NCI-H524 treated with DMSO at 0.1 percent for 48 hours (cell line): ENCODE measurements at places on chromosomes 12 and 14.

DNA sequence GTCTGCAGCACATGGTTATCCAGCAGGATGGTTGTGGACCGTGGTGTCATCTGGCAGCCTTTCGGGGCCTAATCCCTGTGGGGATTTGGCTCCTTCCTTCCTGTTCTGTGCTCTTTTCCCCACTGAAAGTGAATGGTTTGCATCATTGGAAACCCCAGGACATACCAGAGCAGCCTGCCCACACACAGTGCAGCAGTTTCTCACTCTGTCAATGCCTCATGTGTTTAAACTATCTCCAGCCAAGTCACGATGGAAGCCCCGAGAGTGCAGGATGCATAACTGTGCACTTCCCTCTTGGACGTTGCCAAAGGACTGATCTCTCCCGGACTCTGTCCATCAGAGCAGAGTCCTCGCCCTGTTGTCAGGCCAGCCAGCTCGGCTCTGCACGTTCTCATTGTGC is 29.0 kb upstream of the AMN start:
- no peak for DNase-seq

DNA sequence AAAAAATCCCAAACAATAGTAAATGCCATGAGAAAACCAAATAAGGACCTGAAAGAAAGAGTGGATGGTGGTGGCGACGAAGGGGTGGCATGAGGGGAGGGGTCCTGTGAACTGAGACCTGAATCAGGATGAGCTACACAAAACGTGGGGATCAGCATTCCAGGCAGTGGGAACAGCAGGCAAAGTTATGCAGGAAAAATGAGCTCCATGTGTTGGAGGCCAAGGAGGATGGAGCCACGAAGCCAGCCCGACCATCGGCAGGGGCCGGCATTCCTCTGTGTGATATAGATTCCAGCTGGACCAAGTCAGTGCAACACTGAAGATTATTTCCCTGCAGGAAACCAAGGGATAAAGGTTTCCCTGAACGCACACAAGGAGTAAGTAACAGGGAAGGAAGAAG is 7.1 kb downstream of the ADGRD1 start:
- DNase-seq: no peak

DNA sequence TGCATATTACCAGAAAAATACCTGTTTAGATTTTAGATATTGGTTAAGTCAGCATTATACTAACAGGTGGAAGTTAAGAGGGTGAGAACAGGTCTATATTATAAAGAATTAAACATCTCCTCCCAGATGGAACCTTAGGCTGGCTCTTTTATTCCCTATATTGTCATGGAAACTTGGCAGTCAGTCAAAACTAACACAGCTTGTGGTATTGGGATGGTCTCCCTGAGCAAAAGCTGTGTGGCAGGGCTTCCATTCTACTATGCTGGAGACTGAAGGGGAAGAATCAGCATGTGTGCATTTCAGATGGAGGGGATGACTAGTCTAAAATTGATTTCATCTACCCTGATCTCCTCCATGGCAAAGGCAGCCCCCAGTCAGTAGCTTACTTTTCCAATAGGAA is 66.7 kb downstream of the SMOC1 start:
- DNase-seq: no peak

GRCh38 chr12:120835304-120835612 is 68.9 kb downstream of the SPPL3 start:
- no peak for DNase-seq

DNA sequence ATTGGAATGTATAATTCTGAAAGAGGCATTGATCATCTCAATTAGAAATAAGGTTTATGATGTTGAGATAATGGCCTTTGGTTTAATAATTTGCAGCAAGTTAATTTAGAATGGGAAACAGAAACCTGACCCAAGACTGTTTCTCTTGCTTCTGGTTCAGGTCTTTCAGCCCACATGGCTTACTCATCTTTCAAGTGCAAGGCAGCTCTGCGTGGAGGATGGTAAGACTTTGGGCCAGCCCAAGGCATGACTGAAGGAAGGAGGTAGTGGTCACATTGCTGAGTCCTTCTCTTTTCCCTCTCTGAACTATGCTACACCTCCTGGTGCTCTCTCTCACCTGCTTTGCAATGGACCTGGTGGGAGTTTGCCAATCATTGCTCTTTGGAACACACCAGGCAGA is 98.7 kb downstream of the CAND1 start:
- DNase-seq: no peak

GRCh38 chr14:65805113-65805473 is 392.6 kb downstream of the FUT8 start:
- no peak for DNase-seq

GRCh38 chr14:24408764-24409163 is 10.0 kb downstream of the NYNRIN start:
- peak; percentile 95 for DNase-seq

GRCh38 chr14:70664698-70665447 is 23.2 kb downstream of the TTC9 start:
- no peak for DNase-seq

- no peak for DNase-seq
These were observed 39.0 kb upstream of the NRXN3 start for GRCh38 chr14:78131201-78131600.

- no peak for DNase-seq
These were observed 36.2 kb upstream of the TUBA1C start for GRCh38 chr12:49228653-49229052.

DNA sequence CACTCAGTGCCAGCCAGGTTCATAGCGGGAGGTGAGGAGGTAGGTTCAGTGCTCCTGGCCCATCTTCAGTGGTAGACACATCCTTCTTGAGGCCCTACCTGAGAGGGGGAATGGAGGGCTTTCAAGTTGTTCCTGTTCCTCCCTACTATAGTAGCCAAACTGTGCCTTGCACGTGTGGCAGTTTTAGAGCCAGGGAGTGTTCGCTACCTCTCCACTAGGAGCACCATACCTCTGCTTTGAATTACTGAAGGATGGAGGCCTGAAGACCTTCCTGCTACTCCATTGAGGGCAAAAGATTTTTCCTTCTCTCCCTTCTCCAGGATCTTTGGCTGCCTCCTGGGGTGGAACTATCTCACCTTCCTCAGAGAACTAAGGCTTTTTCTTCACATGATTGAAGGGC is 5.9 kb upstream of the ALG10 start:
- DNase-seq: no peak

- no peak for DNase-seq
These were observed 65.8 kb upstream of the DACT1 start for GRCh38 chr14:58571769-58572472.

- DNase-seq: no peak
These were observed 8.0 kb downstream of the PXMP2 start for GRCh38 chr12:132695431-132695830.

DNA sequence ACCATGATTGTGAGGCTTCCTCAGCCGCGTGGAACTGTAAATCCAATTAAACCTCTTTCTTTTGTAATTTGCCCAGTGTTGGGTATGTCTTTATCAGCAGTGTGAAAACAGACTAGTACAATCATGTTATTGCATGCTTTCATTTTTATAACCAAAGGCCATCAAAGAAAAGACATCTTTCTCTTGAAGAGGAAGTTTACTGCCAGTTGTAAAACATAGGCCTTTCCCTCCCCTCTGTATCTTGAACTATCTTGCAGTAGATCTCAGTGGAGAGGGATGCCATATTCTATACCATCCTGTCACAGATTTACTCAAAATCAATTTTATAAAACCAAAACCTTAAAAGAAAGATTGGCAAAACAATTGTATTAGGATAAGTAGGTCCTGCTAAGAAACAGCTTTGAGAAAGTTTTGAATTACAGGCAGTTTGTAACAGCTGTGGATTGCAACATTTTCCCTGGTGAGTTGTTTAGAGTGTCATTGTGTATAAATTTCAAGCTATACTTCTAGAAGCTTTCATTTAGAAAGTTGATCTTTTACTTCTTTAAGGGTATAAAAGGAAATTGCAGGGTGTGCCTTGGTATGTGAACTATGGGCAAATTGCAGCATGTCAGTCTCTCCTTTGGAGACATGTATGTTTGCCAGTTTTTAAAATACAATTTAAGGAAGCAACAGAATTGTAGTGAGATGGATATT is 128.0 kb downstream of the ATP23 start:
- DNase-seq: no peak

DNA sequence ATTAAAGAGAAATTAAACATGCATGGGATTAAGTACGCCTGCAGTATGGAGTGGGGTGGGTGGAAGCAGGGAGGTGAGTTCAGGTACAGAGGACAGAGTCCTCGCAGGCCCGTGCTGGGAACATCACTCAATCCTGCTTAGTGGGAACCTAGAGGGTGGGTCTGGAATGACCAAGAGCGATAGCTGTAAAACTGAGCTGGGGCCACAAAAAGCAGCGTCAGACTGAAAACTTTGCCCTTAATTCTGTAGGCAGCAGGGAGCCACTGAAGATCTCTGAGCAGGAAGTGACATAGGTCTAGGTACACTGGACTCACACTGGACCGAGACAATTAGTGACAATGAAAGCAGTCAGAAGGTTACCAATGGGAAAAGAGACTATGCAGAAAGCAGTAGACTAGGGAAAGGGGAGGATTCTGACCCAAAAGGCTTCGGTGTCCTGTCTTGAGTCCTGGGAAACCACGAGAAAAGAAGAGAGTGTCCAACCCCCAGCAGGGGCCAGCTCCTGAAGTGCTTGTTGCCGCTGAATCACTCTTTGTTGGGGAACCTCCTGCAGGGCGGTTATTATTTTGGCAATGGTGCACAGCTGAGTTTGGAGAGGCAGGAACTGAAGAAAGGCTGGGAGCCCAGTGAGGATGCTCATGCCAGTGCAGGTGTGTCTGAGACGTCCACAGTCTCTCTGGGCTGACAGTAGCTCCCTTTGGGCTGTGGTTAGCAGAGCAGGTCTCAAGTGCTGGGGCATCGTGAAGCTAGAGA is 97.4 kb downstream of the PLXNC1 start:
- no peak for DNase-seq

DNA sequence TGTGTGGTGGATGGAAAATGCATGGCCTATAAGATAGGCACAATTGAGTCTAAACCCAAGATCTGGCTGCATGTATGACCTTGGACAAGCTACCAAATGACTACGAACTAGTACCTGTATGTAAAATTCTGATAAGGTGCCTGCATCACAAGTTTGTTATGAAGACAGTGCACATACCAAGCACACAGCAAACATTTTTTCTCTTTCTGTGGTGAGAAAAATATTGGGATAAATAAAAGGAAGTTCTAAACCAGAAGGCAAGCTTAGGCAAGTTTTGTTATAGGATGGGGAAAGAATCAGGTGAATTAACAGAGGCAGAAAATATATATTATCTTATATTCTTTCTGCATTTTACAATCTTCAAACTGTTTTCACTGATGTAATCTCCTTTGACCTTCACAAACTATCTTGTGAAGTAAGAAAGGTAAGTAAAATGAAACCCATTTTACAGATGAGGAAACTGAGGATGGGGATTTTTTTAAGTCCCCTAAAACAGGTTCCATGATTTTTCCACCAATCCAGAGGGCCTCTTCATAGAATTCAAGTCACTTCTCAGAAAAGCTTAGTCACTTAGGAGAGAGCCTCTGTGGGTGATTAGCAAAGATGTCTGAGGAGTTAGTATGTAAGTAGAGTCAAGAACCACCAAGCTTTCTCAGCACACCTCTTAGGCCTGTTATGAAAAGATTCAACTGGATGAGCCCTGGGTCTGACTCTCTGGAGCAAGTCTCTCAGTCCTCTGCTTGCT is 132.0 kb upstream of the RAP1B start:
- no peak for DNase-seq

- peak; percentile 24 for DNase-seq
These were observed 45.8 kb downstream of the CCER1 start for GRCh38 chr12:90909069-90909770.

GRCh38 chr12:68317047-68317667 is 15.0 kb downstream of the MDM1 start:
- no peak for DNase-seq

DNA sequence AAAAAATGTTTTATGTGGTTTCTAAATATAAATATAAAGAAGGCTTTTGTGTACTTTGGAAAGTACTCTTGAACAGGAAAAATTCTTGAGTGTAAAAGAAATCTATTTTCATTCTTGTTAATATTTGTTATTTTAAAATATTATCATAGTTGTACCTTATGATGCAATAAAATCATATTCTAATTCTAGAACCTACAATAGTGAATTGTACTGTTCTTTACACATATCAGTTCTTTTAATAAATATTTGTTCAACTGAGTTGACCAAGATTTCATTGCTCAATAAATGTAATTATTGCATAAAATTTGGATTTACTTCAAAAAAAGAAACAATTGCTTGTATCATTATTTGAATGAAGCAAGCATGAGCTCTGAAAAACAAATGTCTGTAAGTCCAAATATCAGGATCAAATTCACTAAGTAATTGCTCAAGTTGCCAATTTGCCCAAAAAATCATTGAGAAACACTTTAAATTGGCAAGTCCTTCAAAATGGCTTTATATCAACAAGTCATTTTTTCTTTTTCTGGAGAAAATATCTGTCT is 191.6 kb upstream of the SLC16A7 start:
- no peak for DNase-seq

GRCh38 chr14:62289471-62289870 is 527.3 kb downstream of the SNAPC1 start:
- no peak for DNase-seq

DNA sequence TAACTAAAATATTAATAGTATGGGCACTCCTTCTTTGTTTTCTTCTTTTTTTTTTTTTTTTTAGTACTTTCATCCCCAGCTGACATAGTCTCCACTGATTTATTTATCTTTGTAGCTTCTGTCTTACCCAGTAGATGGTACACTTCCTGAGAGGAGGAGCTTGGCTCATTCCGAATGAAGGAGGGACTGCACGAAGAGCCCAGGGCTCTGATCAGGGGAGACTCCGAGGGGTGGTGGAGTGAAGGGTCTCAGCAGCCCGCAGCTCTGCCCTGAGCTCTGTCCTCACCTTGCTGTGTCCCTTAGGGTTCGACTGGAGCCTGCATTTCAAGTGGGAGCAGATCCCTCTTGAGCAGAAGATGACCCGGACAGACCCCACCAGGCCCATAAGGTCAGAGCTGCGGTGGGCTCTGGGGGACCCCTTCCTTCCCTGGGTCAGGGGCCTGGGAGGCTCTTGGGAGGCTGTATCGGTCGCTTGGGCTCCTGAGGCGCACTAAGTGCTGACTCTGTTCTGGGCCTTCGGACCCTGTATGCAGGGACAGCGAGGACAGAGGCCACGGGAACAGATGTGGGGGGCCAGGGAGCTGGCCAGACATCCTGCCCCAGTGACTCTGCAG is 65.2 kb downstream of the ERH start:
- no peak for DNase-seq

- DNase-seq: no peak
These were observed 126.2 kb downstream of the GRIP1 start for GRCh38 chr12:66552716-66553115.

GRCh38 chr14:101328412-101329028 is 232.8 kb upstream of the DIO3 start:
- DNase-seq: no peak

- no peak for DNase-seq
These were observed 111.6 kb downstream of the GCH1 start for GRCh38 chr14:54791001-54791400.

GRCh38 chr14:99731547-99732435 is 47.7 kb downstream of the CYP46A1 start:
- no peak for DNase-seq
